IMR-90 (cell line): ENCODE measurements at places on chromosomes 6 and 20. TPM values are rescaled to one million over a fixed set of nuclear protein-coding genes. Genes with fewer than 3 reads are reported as not detected.
A peak's percentile ranks its signal among the peaks of the same experiment; 100 is the strongest.

CYP21A2 gene
- not detected in 2 replicates for total RNA-seq

SLCO4A1 gene
- total RNA-seq: 0.56 and 0.72 TPM in 2 replicates

PXDC1 gene
- total RNA-seq: 66.4 and 72.2 TPM in 2 replicates

EGFL8 gene
- 0.18 and 0.28 TPM in 2 replicates for total RNA-seq

HS3ST5 gene
- total RNA-seq: not detected in 2 replicates

SYCP2 gene
- total RNA-seq: 0.18 and 0.56 TPM in 2 replicates

C6orf120 gene
- 26.7 and 44.2 TPM in 2 replicates for total RNA-seq

SSTR4 gene
- total RNA-seq: not detected in 2 replicates

RAET1L gene
- total RNA-seq: not detected in 2 replicates

COL12A1 gene
- total RNA-seq: 452 and 502 TPM in 2 replicates

DNA sequence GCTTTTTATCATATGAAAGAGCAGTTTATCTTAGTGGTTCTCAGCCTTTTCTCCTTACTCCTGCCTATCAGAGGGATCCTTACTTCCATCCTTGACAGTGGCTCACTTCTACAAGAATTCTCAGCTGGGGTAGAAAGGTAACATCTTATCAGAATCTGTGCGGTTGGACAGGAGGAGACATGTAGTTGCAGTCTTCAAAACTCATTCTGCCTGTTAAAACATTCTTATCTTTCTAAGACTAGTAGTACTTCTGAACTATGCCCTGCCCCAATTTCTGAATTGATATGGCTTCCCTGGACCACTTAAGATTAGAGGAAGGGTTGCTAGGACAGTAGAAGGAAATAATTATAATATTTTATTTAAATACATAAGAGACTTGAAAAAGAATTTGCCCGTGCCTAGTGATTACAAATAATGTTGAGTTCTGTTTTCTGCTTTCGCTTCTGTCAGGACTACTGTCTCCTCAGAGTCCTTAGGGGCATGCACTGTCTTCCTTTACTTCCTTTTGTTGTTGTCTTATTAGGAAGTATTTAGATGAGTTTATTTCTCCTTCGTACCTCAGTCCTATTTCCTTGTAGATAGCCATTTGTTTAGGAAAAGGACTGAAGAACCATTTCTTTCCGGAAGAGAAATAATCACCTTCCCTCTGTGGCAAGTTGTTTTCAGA, 24.9 kb downstream of the BLTP3A start:
- no peaks in the 10 kb centered on the region for H3K36me3 ChIP-seq
- H3K27ac ChIP-seq: no peak overlapping the region
- no peaks in the 10 kb centered on the region; the same call in 1 of the 2 replicates for H3K27me3 ChIP-seq
- H3K4me3 ChIP-seq: no peak overlapping the region

DNA sequence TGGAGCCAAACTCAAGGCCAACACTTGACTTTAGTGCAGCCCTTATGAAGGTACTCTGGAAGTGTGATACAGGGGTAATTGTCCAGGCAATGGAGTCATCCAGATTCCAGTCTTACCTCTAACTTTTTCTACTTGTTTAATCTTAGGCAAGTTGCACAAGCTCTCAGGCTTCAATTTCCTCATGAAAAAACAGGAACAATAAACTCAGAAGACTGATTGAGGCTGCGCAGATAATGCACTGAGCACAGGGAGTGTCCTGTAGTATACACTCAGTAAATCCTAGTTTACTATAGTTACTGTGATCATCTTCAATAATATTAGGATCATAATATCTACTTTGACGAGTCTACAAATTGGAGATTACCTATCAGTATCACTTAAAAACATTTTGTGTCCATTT, 127.5 kb upstream of the SMLR1 start:
- H3K4me1 ChIP-seq: no peaks in the 10 kb centered on the region; the same call in 1 of the 2 replicates
- H3K4me3 ChIP-seq: no peak overlapping the region
- peaks cover 4% of the 10 kb centered on the region for H3K27me3 ChIP-seq
- DNase-seq: no peak
- H3K27ac ChIP-seq: no peak overlapping the region

DNA sequence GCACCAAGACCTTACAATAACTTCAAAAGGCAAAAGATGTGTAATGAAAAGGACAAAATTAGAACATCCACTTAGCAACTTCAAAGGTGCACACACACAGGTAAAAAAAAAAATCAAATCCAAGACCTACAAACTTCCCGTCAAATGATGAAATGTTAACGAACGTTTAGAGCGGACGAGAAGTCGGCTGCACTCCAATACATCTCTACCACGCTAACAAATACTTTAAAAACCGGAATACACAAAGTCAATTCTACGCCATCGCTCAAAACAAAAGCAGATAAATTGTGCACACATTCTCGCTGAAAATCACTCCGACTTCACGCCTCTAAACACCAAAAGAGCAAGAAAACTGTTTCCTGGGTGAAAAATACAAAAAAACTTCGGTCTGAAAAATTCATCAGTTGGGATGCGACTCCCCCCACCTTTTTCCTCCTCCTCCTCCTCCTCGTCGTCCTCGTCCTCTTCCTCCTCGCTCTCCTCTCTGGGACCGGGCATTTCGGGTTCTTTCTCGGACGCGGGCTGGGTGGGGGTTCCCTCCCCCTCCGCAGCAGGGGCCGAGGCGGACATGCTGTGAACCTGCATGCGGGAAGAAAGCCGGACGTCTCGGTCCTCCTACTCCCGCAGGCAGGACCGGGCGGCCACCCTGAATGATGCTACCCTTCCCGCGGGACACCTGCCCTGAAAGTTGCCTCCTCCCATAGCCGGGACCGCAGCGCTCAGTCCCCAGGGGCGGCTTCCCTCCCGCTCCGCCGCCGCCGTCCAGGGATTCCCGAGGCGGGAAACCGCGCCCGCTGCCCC, 712 bp downstream of the DEK start:
- no peaks in the 10 kb centered on the region; the same call in 1 of the 2 replicates for H3K27me3 ChIP-seq
- DNase-seq: no peak
- peaks cover 3% of the 10 kb centered on the region; the same call in 1 of the 2 replicates for H3K36me3 ChIP-seq

DNA sequence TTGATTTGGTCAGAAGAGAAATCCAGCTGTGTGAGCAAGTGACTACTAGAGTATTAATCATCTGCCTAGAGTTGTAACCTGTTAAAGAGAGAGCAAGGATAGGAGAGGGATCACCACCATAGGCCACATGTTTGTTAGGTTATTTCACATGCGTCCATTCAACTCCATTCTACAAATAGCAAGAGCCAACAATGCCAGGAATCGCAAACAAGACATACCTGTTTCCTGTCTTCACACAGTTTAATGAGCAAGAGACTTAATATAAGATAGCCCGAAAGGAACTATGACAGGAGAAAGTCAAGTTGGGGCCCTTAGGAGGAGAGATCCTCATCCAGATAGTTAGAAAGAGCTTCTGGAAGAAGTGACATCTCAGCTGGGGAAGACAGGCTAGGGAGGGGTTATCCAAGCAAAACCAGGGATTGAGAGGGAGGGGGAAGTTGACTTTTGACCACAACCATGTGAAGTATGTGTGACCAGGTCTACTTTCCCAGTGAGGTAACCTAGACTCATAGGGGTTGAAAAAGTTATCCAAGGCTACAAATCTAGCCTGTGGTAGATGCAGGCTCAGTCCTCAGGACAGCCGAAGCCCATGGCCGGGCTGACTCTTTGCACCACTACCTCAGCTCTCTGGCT, 147.4 kb downstream of the ALDH8A1 start:
- peak; percentile 59 for DNase-seq
- H3K36me3 ChIP-seq: no peaks in the 10 kb centered on the region
- no peaks in the 10 kb centered on the region for H3K27me3 ChIP-seq
- no peak overlapping the region for H3K4me3 ChIP-seq
- no peak overlapping the region for H3K27ac ChIP-seq

DNA sequence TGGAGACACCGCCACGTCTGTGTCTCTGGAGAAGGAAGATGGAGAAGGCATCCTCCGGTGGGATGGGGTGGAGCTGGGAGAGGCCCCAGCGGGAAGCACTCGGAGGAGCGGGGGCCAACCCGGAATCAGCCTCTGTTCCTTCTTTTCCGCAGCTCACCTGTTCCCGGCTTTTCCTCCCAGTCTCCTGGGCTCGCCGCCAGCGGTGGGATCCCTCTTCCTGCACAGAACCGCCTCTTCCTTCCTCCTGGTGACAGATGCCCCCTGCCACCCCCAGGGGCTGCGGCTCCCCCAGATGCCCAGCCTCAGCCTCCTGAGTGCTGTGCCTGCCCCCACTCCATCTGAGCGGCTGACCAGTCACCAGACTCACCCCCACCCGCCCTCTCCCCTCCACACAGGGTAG, 23.3 kb downstream of the RAMACL start:
- H3K4me1 ChIP-seq: peaks cover 15% of the 10 kb centered on the region
- no peaks in the 10 kb centered on the region for H3K27me3 ChIP-seq
- H3K27ac ChIP-seq: no peak overlapping the region
- no peak overlapping the region for H3K4me3 ChIP-seq
- no peak for DNase-seq
- H3K36me3 ChIP-seq: peaks cover 28% of the 10 kb centered on the region

GRCh38 chr6:82951389-82951788, 114.3 kb downstream of the UBE3D start:
- no peak overlapping the region for H3K4me3 ChIP-seq
- H3K36me3 ChIP-seq: no peaks in the 10 kb centered on the region
- no peak for DNase-seq
- H3K27me3 ChIP-seq: no peaks in the 10 kb centered on the region
- peaks cover 16% of the 10 kb centered on the region for H3K4me1 ChIP-seq
- H3K27ac ChIP-seq: no peak overlapping the region

DNA sequence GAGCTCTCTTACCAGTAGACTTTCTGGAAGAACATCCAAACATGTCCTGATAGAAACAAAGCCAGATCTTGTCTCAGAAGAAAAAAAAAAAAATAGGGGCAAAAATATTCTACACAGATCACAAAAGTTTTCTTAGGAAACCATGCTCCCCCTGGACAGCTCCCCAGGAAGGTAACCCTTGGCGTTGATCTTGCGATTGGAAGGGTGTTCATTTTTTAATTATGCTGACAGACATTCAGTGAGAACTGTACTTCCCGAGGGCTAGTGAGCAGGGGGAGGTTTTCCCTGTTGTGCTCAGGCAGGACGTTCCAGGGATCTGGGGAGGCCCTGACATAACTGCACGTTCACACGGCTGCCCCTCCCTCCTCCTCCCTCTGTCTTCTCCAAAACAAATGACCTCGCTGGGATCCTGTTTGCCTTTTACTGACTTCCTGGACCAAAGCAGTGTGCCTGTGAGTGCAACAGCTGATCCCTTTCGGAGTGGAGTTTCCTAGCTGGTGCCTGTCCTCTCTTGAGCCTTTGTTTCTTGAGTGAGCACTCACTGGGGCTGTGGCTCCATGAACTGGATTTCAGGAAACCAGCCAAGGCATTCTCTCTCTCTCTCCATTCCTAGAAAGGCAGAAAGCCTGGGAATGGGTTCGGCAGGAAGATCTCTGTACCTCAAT, 46.7 kb downstream of the MARCKS start:
- peak; percentile 58 for DNase-seq
- no peaks in the 10 kb centered on the region for H3K36me3 ChIP-seq
- H3K27me3 ChIP-seq: no peaks in the 10 kb centered on the region
- no peak overlapping the region; the same call in 1 of the 2 replicates for H3K27ac ChIP-seq
- H3K4me1 ChIP-seq: peaks cover 5% of the 10 kb centered on the region

- no peaks in the 10 kb centered on the region for H3K4me1 ChIP-seq
- H3K4me3 ChIP-seq: no peak overlapping the region
- no peak overlapping the region for H3K27ac ChIP-seq
- no peaks in the 10 kb centered on the region; the same call in 1 of the 2 replicates for H3K27me3 ChIP-seq
- no peaks in the 10 kb centered on the region for H3K36me3 ChIP-seq
Measured at GRCh38 chr6:46993846-46994245, 48.3 kb downstream of the ADGRF1 start.

DNA sequence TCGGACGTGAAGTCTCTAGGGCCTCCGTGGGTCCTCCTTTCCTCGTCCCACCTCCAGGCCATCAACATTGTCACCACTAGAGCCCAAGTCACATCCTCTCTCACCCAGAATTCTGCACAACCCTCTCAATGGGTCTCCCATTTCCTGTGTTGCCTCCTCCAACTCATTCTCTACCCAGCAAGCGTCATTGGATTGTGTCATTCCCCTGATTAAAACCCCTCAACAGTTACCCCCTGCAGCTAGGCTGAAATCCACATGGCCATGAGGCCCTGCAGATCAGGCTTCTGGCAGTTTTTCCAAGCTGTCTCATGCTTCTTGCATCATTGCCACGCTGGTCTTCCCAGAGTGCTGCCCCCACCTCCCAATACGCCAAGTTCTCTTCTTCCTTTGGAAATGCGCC, 12.9 kb upstream of the FAM210B start:
- H3K4me1 ChIP-seq: peaks cover 2% of the 10 kb centered on the region; the same call in 1 of the 2 replicates
- no peaks in the 10 kb centered on the region for H3K36me3 ChIP-seq
- DNase-seq: no peak
- H3K27me3 ChIP-seq: peaks cover 25% of the 10 kb centered on the region
- no peak overlapping the region for H3K27ac ChIP-seq

- H3K27me3 ChIP-seq: no peaks in the 10 kb centered on the region; the same call in 1 of the 2 replicates
- no peak overlapping the region for H3K4me3 ChIP-seq
- H3K4me1 ChIP-seq: no peaks in the 10 kb centered on the region
- no peaks in the 10 kb centered on the region for H3K36me3 ChIP-seq
- DNase-seq: no peak
Measured at GRCh38 chr6:10505529-10505928, 15.6 kb upstream of the GCNT2 start.

- no peaks in the 10 kb centered on the region for H3K27me3 ChIP-seq
- no peak for DNase-seq
- H3K4me1 ChIP-seq: no peaks in the 10 kb centered on the region
- H3K4me3 ChIP-seq: no peak overlapping the region
- no peaks in the 10 kb centered on the region for H3K36me3 ChIP-seq
- H3K27ac ChIP-seq: no peak overlapping the region
Measured at GRCh38 chr6:110939429-110940200, 18.9 kb upstream of the GTF3C6 start.

DNA sequence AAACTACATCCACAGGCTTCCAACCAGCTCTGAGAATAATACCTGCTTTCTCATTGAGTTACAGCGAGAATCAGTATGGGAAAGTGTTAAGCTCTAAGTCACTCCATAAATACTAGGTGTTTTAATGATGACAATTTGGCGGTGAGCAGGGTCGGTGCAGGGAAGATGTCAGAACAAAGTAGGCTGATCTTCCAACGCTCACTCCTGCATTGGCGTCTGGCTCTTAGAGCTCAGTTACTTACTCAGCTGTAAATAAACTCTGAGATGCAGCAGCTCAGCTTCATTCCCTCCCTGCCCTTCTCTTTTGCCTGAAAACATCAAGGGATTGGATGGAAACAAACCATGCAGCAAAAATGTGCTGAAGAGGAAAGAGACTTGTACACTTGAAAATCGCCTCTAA, 102.5 kb upstream of the SPACA1 start:
- H3K27me3 ChIP-seq: peaks cover 9% of the 10 kb centered on the region
- no peaks in the 10 kb centered on the region for H3K4me1 ChIP-seq
- no peak overlapping the region for H3K27ac ChIP-seq
- H3K36me3 ChIP-seq: no peaks in the 10 kb centered on the region
- no peak for DNase-seq

- H3K36me3 ChIP-seq: peaks cover 2% of the 10 kb centered on the region; the same call in 1 of the 2 replicates
- no peaks in the 10 kb centered on the region for H3K27me3 ChIP-seq
- H3K4me1 ChIP-seq: peaks cover 5% of the 10 kb centered on the region
- DNase-seq: no peak
- no peak overlapping the region for H3K27ac ChIP-seq
- H3K4me3 ChIP-seq: no peak overlapping the region
Measured at GRCh38 chr6:42333612-42334011, 116.0 kb upstream of the MRPS10 start.

- no peaks in the 10 kb centered on the region for H3K36me3 ChIP-seq
- peaks cover 18% of the 10 kb centered on the region for H3K27me3 ChIP-seq
- no peak overlapping the region for H3K27ac ChIP-seq
- H3K4me3 ChIP-seq: no peak overlapping the region
Measured at GRCh38 chr6:149913540-149914240, 9.2 kb downstream of the RAET1G start.
